ENCODE measurements at places on chromosomes 5 and 9. TPM values are rescaled to one million over a fixed set of nuclear protein-coding genes. Genes with fewer than 3 reads are reported as not detected.

ADAMTS12 gene
- total RNA-seq, result 1.1 TPM

CACNA1B gene
- total RNA-seq, result 0.02 TPM

DOCK8 gene
- total RNA-seq, result 2.8 TPM

INIP gene
- 9.1 TPM for total RNA-seq

DMRT3 gene
- total RNA-seq, result 0.27 TPM

TICAM2 gene
- total RNA-seq, result 1.2 TPM

DDX4 gene
- not detected for total RNA-seq

RNF224 gene
- total RNA-seq, result not detected

RAD50 gene
- 30.5 TPM for total RNA-seq

OLFM1 gene
- 4.8 TPM for total RNA-seq

RNF183 gene
- not detected for total RNA-seq

CARD9 gene
- 0.76 TPM for total RNA-seq

SPINK7 gene
- total RNA-seq, result not detected

SLC25A2 gene
- 0.19 TPM for total RNA-seq

PCDHGA4 gene
- 2.2 TPM for total RNA-seq

AQP3 gene
- total RNA-seq, result 4.7 TPM

MLANA gene
- not detected for total RNA-seq

OR4F3 gene
- total RNA-seq, result not detected

FOXD4L4 gene
- not detected for total RNA-seq

BTNL8 gene
- not detected for total RNA-seq

IL9 gene
- not detected for total RNA-seq

NSD1 gene
- total RNA-seq, result 45.4 TPM

SPOCK1 gene
- total RNA-seq, result 52.7 TPM

KYAT1 gene
- 6.8 TPM for total RNA-seq

KIF24 gene
- total RNA-seq, result 0.54 TPM

UBE2QL1 gene
- total RNA-seq, result 12.9 TPM

IL7R gene
- 1.0 TPM for total RNA-seq

FABP6 gene
- not detected for total RNA-seq

PCDHGC5 gene
- 0.50 TPM for total RNA-seq

SLC34A3 gene
- not detected for total RNA-seq

HAPLN1 gene
- total RNA-seq, result not detected

REEP2 gene
- total RNA-seq, result 1.3 TPM

FRMD3 gene
- 27.5 TPM for total RNA-seq

MSMP gene
- total RNA-seq, result not detected

C7 gene
- 4.2 TPM for total RNA-seq

ZFP2 gene
- total RNA-seq, result 1.2 TPM

PCDHB11 gene
- total RNA-seq, result 0.86 TPM

NPM1 gene
- 476 TPM for total RNA-seq

DHX29 gene
- 25.6 TPM for total RNA-seq

KLHL3 gene
- total RNA-seq, result 0.86 TPM

DNAJC25 gene
- 1.9 TPM for total RNA-seq

CMBL gene
- total RNA-seq, result 243 TPM

TOR4A gene
- total RNA-seq, result 1.7 TPM

SEMA6A gene
- 4.6 TPM for total RNA-seq

CNTNAP3B gene
- 1.3 TPM for total RNA-seq

GLRA1 gene
- total RNA-seq, result not detected

RNF180 gene
- total RNA-seq, result 4.6 TPM

ELOVL7 gene
- total RNA-seq, result 0.16 TPM
